Dorsolateral prefrontal cortex (tissue), 122 donors: ENCODE measurements at places on chromosomes 2 and 18. TPM values are rescaled to one million over a fixed set of nuclear protein-coding genes. Genes with fewer than 3 reads are reported as not detected.

Gene DSG1
- total RNA-seq, result 0.52 TPM

Gene C2orf74
- total RNA-seq, result 33.8 TPM

Gene IL1F10
- not detected for total RNA-seq

Gene AMER3
- total RNA-seq, result 24.9 TPM

Gene KIAA2012
- 2.5 TPM for total RNA-seq

Gene ZRANB3
- 13.2 TPM for total RNA-seq

Gene GKN1
- total RNA-seq, result not detected

Gene RNF181
- 59.8 TPM for total RNA-seq

Gene CDK15
- total RNA-seq, result not detected

Gene ACKR3
- total RNA-seq, result 11.4 TPM

Gene TANC1
- total RNA-seq, result 23.4 TPM

Gene CYP27C1
- 0.25 TPM for total RNA-seq

Gene ERICH2
- total RNA-seq, result 1.00 TPM

Gene STPG4
- total RNA-seq, result not detected

Gene UGT1A8
- not detected for total RNA-seq

Gene REG3G
- total RNA-seq, result not detected

Gene CFAP53
- 1.5 TPM for total RNA-seq

Gene IL37
- not detected for total RNA-seq

Gene ANKRD30BL
- total RNA-seq, result 13.5 TPM

Gene KCNJ13
- total RNA-seq, result 0.39 TPM

Gene TRIM54
- 17.8 TPM for total RNA-seq

Gene ACADL
- 2.1 TPM for total RNA-seq

Gene QPCT
- 12.8 TPM for total RNA-seq

Gene FBXO48
- 2.6 TPM for total RNA-seq

Gene EN1
- total RNA-seq, result not detected

Gene CTNNA2
- total RNA-seq, result 156 TPM

Gene CFAP65
- 1.4 TPM for total RNA-seq

Gene LYG2
- not detected for total RNA-seq

Gene SETBP1
- total RNA-seq, result 65.6 TPM

Gene ERBB4
- 71.5 TPM for total RNA-seq

Gene GPR39
- 0.42 TPM for total RNA-seq

Gene RMND5A
- total RNA-seq, result 61.7 TPM

Gene LIPG
- total RNA-seq, result 1.6 TPM

Gene LCT
- total RNA-seq, result 0.15 TPM

Gene B3GNT7
- 13.9 TPM for total RNA-seq

Gene OR6B2
- not detected for total RNA-seq

Gene C2orf66
- not detected for total RNA-seq

Gene AP1S3
- 6.8 TPM for total RNA-seq

Gene GCG
- not detected for total RNA-seq

Gene VAMP5
- total RNA-seq, result 13.6 TPM

Gene CRYGA
- 0.98 TPM for total RNA-seq

Gene DPYSL5
- total RNA-seq, result 27.2 TPM

Gene DUSP11
- total RNA-seq, result 19.4 TPM

Gene SFTPB
- total RNA-seq, result not detected

Gene GRHL1
- total RNA-seq, result 5.7 TPM

Gene ARHGAP28
- total RNA-seq, result 2.9 TPM

Gene LAMA1
- 3.1 TPM for total RNA-seq

Gene POTEI
- total RNA-seq, result not detected

Gene MC2R
- total RNA-seq, result not detected

Gene FAM110C
- 4.2 TPM for total RNA-seq

Gene FER1L5
- total RNA-seq, result 1.5 TPM

Gene MBD1
- 89.7 TPM for total RNA-seq
